ENCODE measurements at places on chromosomes 2 and 18. TPM values are rescaled to one million over a fixed set of nuclear protein-coding genes. Genes with fewer than 3 reads are reported as not detected.

Gene SLC5A7
- 0.30 TPM for polyA plus RNA-seq

Gene LCT
- polyA plus RNA-seq = not detected

Gene ALPI
- not detected for polyA plus RNA-seq

Gene IL36G
- 0.06 TPM for polyA plus RNA-seq

Gene SH3RF3
- 0.11 TPM for polyA plus RNA-seq

Gene QPCT
- 4.3 TPM for polyA plus RNA-seq

Gene FAP
- not detected for polyA plus RNA-seq

Gene CRYBA2
- polyA plus RNA-seq = not detected

Gene GPR55
- polyA plus RNA-seq = not detected

Gene POTEI
- polyA plus RNA-seq = 0.20 TPM

Gene RNF103
- 3.3 TPM for polyA plus RNA-seq

Gene UGT1A8
- polyA plus RNA-seq = 0.03 TPM

Gene HNRNPLL
- 18.6 TPM for polyA plus RNA-seq

Gene FEV
- not detected for polyA plus RNA-seq

Gene TEX44
- polyA plus RNA-seq = not detected

Gene ATG9A
- polyA plus RNA-seq = 66.8 TPM

Gene B3GNT7
- polyA plus RNA-seq = 26.4 TPM

Gene XIRP2
- polyA plus RNA-seq = not detected

Gene ARHGEF4
- polyA plus RNA-seq = 10.6 TPM

Gene CDH19
- polyA plus RNA-seq = not detected

Gene LIMS4
- polyA plus RNA-seq = 0.20 TPM

Gene VIT
- not detected for polyA plus RNA-seq

Gene ZNF385B
- polyA plus RNA-seq = 0.82 TPM

Gene UGT1A7
- polyA plus RNA-seq = not detected

Gene REG3A
- polyA plus RNA-seq = not detected

Gene PLB1
- polyA plus RNA-seq = 0.08 TPM

Gene REG3G
- polyA plus RNA-seq = not detected

Gene BOLL
- polyA plus RNA-seq = 0.03 TPM

Gene CENPA
- polyA plus RNA-seq = 17.6 TPM

Gene TBR1
- polyA plus RNA-seq = not detected

Gene NDUFV2
- 90.8 TPM for polyA plus RNA-seq

Gene FOXD4L1
- not detected for polyA plus RNA-seq

Gene C2orf81
- 2.4 TPM for polyA plus RNA-seq

Gene TMEM131
- polyA plus RNA-seq = 10.9 TPM

Gene CEP192
- 13.4 TPM for polyA plus RNA-seq

Gene IGFBP5
- 2.2 TPM for polyA plus RNA-seq

Gene MTCL1
- polyA plus RNA-seq = 16.6 TPM

Gene CTIF
- polyA plus RNA-seq = 9.3 TPM

Gene IL1A
- polyA plus RNA-seq = 0.32 TPM

Gene MOCOS
- 4.7 TPM for polyA plus RNA-seq

Gene LYPD6B
- polyA plus RNA-seq = 2.5 TPM

Gene SERPINB7
- not detected for polyA plus RNA-seq

Gene VAMP5
- polyA plus RNA-seq = 13.4 TPM

Gene MYO5B
- polyA plus RNA-seq = 5.1 TPM

Gene HNMT
- 1.6 TPM for polyA plus RNA-seq

Gene NAGK
- polyA plus RNA-seq = 57.9 TPM

Gene PLGLB1
- 0.14 TPM for polyA plus RNA-seq

Gene CFAP65
- polyA plus RNA-seq = 0.45 TPM
